ENCODE measurements at places on chromosomes 13 and 19.
A peak's percentile ranks its signal among the peaks of the same experiment; 100 is the strongest.

GRCh38 chr19:33777753-33778088 lies 18.9 kb upstream of the KCTD15 start:
- DNase-seq = no peak

DNA sequence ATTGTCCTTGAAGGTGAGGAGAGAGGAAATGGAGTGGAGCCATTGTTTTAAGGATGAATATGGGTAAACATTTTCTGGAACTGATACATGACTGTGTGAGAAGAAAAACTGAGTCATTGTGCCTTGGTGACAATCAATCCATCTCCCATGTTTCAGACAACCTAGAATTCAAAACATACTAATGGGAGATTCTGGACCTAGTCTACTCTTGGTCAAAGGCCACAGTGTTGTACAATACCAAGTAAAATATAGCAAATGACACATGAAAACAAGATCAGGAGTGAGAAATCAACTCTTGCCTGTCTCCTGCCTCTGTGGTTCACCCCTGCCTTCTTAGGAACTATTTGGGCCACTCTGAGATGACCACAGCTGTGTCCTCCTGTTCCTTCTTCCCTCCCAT lies 13.1 kb downstream of the CEBPA start:
- DNase-seq = no peak

DNA sequence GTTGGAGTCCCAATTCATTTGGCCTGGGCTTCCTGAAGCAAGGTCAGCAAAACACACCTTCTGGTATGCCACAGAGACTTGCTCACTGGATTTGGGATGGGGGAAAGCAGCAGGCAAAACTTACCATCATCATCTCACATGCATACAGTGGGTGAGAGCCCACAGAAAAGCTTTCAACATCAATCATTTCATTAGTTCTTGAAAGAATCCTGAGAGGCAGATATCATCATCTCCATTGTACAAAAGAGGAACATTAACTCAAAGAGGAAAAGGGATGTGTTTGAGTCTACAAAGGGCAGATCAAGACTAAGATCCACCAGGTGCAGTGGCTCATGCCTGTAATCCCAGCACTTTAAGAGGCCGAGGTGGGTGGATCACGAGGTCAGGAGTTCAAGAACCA lies 6.4 kb downstream of the WDR87 start:
- no peak for DNase-seq

DNA sequence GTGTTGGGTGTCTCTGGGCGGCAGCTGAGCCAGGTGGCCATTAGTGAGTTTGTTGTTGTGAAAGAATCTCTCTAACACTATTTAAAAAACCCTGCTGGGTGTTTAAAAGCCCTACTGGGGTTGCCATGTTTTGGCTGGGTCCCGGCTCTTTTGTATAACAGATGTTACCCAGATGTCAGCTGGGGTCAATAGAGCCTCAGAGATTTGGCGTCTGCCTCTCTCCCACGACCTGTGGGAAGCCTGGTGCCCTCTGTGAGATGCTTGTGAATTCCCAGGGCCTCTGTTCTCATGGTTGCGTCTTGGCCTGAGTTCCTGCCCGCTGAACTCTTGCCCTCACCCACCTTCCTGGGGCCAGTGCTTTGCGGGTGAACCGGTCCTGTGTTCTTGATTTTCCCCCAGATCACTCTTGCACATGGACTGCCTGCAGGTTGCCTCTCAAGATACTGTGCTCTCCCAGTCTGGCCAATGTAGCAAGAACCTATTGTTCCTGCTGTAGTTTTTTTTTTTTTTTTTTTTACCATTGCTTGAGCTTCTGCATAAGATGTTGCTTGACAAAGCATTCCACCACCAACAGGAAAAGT lies 9.5 kb downstream of the NFILZ start:
- peak; percentile 87 for DNase-seq

- no peak for DNase-seq
Observed at GRCh38 chr19:8610041-8610935, at the start of gene ADAMTS10. Gene ADAMTS10 (minus strand): TSS chr19:8610715. CDS start chr19:8605710, 5,005 bp downstream.

GRCh38 chr13:88648598-88649373 lies 977.6 kb downstream of the SLITRK5 start:
- DNase-seq = no peak

DNA sequence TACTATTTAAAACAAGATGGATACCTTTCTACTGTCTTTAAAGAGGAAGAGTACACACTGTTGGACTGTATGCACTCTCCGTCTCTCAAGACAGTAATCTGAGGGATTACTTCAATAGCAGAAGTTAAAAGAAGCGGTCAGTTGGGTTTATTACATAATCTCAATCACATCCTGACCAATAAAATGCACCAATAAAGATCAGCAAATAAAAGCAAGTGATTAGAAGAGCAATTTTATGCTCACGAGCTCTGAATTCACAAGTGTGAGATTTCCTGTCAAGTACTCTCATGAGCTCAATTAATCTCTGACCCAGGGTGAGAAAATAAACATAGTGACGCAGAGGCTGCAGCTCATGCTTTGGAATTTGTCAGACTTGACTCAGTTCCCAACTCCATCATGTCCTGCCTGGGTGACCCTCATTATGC lies 12.2 kb downstream of the ABCC4 start:
- no peak for DNase-seq

- DNase-seq = no peak
Observed at GRCh38 chr13:99657848-99658260, 156.6 kb downstream of the TM9SF2 start.

Data from smooth muscle cell of the brain vasculature (primary cell).